ENCODE measurements at places on chromosomes 2 and 18.

DNA sequence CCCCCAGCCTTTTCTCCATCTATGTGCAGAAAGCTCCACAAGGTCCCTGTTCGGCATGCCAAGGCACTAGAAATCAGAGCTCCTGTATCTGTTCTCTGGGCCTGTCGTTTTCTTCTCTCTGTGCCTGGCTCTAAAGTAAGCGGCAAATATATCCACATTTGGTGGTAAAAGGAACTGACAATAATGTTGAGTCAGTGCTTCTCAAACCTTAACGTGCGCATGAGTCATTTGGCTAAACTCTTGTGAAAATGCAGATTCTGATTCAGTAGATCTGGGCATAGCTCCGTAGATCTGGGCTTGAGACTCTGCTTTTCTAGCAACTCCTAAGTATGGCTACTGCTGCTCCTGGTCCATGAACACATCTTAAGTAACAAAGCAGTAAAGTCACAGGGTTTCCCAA lies 16.5 kb upstream of the ACSL3 start:
- no peaks in the 10 kb centered on the region for H3K36me3 ChIP-seq
- H3K4me3 ChIP-seq = no peak overlapping the region
- H3K27ac ChIP-seq = no peak overlapping the region
- no peaks in the 10 kb centered on the region for H3K27me3 ChIP-seq

DNA sequence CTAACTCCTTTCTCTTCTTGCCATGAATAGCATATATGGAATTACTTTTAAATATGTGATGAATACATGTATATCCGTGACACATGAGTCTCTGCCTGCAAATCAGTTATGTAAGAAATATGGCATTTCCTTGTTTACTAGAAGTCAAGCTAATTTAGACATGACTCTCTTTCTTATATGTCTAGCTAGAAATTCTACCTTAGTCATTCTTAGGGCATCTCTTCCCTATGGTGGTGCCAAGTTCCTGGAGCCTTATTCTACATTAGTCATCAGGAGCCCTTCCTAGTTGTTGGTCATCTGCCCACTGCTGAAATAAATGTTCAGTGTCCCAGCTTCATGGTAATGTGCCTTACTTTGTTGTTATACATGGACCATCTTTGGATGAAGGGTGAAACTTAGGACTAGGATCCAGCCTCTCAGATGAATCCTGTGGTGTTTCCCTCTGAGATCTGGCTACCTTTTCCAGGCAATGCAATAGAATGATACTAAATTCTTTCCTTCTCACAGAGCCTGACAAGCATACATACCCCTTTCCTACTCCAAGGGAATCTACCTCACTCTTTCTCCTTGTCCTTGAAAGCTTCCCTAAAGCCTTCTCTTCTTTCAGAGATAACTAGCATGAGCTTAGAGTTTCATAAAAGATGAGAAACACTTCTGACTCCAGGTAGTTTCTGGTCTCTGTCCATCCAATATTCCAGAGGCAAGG lies 415.3 kb upstream of the VWC2L start:
- DNase-seq = no peak
- H3K4me1 ChIP-seq = no peaks in the 10 kb centered on the region
- no peak overlapping the region for H3K27ac ChIP-seq
- H3K36me3 ChIP-seq = peaks cover 28% of the 10 kb centered on the region
- H3K4me3 ChIP-seq = no peak overlapping the region

GRCh38 chr2:238865744-238866355 lies 18.0 kb downstream of the TWIST2 start:
- no peak for DNase-seq
- no peak overlapping the region for H3K27ac ChIP-seq
- H3K4me3 ChIP-seq = no peak overlapping the region
- H3K27me3 ChIP-seq = no peaks in the 10 kb centered on the region

DNA sequence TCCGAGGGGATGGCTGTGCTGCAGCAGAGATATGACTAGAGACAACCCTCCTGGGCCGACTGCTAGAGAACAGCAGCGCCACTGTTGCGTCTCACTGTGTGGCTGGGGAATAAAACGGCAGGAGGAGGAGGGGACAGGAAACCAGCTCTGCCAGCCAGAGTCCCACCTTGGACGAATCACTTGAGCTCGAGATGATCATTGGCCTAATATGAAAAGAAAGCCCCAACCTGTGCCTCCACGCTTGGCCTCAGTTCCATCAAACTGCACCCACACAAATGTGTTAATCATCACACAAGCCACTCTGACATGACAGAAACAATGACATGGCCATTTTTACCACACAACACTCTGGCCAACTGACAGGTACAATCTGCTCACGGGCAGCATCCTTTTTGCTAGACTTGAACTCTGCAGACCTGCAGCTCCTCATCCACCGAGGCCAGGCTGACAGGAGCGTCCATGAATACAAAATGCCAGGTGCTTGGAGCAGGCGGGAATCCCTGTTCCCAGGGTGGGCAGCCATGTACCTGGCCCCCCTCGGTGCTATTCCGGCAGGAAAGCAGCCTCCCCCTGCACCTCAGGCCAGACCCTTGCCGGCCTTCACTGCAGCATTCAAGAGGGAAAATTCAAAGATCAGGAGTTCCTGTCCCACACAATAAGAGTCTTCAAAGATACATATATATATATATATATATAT lies 52.3 kb downstream of the PARD6G start:
- no peaks in the 10 kb centered on the region for H3K36me3 ChIP-seq
- no peak overlapping the region for H3K4me3 ChIP-seq
- no peak overlapping the region for H3K27ac ChIP-seq
- H3K4me1 ChIP-seq = peaks cover 9% of the 10 kb centered on the region

Data from H9 (cell line).